ENCODE measurements at places on chromosomes 1 and 21.

- DNase-seq = no peak
Observed at GRCh38 chr21:25997788-25998611, 172.6 kb downstream of the APP start.

GRCh38 chr1:154756793-154757548, 113.1 kb downstream of the KCNN3 start:
- DNase-seq = no peak

DNA sequence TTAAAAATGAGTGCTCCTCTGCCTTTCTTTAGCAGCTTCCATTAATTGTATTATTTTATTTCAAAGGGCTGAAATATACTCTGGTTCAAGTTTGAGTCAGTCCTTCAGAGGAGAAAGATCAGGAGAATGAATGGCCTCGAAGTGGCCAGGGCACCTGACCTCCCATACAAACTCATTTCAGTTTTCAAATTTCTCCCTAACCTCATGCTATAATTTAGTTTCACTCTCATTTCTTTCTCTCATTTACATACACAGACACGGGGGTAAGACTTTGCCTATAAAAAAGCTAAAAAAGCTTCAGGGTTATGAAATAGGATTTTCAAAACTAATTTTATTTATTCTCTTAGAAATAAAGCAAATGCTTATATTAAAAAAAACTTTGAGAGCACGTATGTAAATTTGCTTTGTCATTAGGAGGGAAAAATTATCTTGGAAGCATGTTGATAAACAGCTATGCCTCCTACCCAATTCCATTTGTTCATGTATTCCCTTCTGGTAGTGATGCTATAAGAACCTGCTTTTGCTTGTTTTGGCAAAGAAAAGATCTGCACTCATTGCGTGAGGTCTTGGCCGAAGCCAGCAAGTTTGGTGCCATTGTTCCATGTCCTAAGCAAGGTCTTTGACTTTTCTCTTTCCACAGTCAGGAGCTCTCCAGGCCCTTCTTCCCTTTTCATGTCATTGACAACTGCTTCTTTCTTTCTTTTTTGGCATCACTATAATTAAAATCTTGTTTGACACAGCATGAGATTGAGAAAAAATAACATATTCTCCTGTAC, 80.4 kb upstream of the LRRC53 start:
- no peak for DNase-seq

DNA sequence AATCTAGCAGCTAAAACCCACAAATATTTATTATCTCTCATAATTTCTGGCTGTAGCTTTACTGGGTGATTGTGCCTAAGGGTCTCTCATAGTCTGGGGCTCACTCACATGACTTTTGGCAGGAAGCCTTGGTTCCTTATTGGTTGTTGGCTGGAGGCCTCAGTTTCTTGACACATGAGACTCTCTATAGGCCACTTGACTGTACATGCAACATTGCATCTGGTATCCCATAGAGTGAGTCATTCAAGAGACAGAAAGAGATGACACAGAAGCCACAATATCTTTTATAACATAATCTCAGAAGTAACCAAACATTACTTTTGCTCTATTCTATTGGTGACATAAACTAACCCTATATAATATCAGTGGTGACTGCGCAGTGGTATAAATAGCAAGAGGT, 128.5 kb upstream of the HNRNPU start:
- peak; percentile 69 for DNase-seq

DNA sequence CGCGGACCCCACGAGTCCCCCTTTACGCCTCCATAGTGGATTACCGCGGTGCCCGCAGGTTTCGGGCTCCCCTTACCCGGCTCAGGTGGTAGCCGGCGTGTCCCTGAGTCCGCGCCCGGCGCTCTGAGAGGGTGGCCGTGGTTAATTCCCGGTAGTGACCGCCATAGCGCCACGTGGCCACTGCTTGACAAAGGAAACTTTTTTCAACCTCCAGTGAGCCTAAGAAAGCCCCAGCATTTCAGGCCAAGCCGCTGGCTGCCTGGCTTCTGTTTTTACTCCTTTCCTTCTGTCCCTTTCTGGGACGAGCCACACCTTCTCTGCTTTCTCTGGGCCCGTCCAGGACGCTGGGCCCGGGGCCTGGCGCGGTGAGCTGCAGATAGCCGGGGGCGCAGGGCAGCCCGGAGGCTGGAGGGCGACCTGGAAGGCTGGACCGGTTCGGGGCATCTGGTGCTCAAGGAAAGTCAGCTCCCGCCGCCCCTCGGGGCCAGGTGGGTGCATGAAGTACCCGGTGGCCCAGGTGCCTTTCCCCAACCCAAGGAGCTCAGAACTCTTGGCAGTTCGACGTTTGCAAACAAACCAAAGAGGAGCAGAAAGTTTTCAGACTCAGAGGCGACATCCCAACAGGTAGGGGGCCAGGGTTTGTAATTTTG, 540 bp upstream of the C1orf198 start:
- DNase-seq = peak; percentile 58

Data from fibroblast of skin of right biceps (primary cell).